Activated CD4-positive, alpha-beta T cell treated with anti-CD3 and anti-CD28 coated beads, Interleukin-2, amount 50 U/mL, for 48 hours (primary cell): ENCODE measurements at places on chromosomes 6 and 20.

DNA sequence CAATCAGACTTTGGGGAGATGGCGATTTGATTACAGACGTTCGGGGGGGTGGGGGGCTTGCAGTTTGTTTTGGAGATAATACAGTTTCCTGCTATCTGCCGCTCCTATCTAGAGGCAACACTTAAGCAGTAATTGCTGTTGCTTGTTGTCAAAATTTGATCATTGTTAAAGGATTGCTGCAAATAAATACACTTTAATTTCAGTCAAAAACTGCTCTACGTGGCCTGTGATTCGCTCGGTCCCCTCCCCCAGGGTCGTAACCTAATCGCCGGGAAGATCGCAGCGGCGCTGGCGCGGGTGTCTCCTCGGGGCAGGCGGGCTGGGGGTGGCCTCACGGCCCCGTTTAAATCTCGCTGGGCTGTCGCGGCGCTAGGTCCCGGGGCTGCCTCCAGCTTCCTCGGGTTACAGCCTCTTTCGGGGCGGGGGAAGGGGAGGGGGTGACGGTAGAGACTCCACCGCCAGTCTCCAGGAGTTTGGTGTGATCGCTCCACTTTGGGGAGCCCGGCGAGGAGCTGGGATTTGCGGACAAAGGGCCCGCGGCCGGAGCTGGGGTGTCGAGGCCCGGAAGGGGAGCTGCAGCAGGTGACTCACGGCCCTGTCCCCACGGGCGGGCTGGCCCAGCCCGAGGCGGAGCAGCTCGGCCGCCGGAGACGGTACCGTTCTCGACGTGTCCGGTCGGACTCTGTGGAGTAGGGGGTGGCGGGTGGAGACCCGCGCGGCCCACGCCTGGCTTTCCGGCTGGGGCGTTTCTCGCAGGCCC lies 4.2 kb downstream of the FOXC1 start:
- DNase-seq, result no peak

GRCh38 chr6:101080597-101080996 lies 199.5 kb upstream of the ASCC3 start:
- no peak for DNase-seq

DNA sequence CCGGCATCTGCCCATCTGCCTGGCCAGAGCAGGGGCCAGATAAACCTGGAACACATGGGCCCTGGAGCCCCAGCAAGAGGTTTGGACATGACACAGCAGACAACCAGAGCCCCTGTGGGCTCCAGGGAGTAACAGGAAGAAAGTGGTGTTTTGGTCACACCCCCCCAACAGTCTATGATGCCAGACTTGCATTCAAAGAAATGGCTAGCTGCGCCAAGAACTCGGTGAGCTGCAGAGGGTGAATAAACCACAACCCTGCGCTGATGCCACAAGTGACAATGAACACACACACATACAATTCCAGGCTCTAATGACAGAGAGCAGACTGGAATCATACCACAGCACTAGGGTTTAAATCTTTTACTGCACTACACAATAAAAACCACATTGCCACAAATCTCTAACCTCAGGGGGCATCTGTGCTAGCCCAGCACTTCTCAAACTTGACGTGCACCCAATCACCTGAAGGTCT lies 34.0 kb downstream of the TRERF1 start:
- peak; percentile 43 for DNase-seq

- no peak for DNase-seq
Observed at GRCh38 chr20:17633850-17634500, 48.1 kb downstream of the RRBP1 start.

DNA sequence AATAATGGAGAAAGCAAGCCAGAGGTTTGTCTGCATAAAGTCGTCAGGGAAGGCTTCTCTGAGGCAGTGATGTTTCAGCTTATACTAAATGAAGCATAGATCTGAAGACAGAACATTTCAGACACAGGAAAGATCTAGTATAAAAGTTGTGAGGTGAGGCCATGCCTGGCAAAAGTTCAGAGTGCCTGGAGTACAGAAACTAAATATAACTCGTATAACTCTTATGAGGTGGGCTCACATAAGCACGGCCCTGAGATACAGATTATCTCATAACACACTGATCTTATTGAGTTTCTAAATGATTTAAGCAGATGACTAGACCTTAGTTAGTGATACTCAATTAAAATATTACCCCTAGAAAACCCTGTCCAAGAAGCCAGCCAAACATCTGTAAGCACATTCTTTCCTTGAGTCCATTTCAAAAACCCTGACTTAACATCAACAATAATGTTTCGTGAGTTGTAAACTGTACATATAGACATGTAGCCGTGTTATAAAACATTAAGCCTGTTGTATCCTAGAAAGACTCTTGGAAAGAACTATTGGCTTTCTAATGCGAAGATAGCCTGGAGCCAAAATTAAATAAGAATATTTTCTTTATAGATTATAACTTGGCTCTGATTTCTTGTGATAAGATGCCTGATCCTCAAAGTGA lies 667.6 kb downstream of the TENT5A start:
- no peak for DNase-seq

GRCh38 chr6:34200340-34200971 lies 36.2 kb upstream of the HMGA1 start:
- DNase-seq, result no peak

- DNase-seq, result no peak
Observed at GRCh38 chr20:46563170-46563859, 12.9 kb upstream of the OCSTAMP start.

DNA sequence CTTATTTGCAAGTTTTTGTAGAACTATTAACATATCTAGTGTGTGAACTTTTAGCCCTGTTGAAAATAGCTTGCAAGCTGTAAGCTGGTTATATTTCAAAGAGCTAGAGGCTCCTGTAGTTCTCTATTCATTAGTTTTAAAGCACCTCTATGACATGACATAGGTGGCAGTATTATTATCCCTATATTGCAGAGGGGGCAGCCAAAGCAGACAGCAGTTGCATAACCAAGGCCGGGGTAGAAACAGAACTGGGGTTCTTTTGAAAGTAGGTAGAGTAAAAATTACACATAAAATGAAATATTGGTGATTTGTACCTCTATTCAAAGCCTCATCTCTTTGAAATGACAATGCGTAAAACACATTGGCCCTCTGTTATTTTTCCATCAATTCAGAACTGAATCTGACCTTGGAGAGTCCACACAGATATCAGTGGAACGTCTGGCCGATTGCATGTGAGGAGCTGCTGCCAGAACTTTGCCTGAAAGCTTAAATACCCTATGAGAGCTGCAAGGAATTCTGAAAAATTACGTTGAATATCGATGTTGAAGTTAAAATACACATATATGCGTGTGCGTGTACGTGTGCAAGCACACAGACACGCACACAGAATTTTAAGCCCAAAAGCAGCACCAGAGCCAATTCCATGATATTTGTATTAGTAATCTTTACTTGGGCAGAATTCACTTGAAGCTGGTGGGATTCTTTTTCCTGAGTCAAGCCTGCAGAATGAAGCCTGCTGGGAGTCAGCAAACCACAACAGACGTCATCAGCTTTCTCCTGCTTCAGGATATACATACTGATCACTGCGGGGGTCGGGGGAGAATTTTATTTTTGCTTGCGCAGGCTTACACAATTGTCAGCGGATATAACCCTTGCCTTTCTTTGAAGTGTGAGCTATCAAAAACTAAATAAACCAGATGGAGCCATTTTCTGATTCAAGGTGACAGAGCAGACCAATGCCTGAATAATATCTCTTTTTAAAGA lies 163.2 kb downstream of the PDE7B start:
- no peak for DNase-seq

GRCh38 chr20:20295621-20296498 lies 72.0 kb upstream of the INSM1 start:
- no peak for DNase-seq

GRCh38 chr6:26165261-26165790 lies 78.1 kb downstream of the HFE start:
- DNase-seq, result no peak
